ENCODE measurements at places on chromosomes 5 and 9. TPM values are rescaled to one million over a fixed set of nuclear protein-coding genes. Genes with fewer than 3 reads are reported as not detected.

PHF24 gene
- total RNA-seq: 0.16 TPM

DCTN3 gene
- 93.0 TPM for total RNA-seq

PLEKHG4B gene
- total RNA-seq: 6.1 TPM

PCDHGA2 gene
- 0.14 TPM for total RNA-seq
